Fibroblast of the aortic adventitia (primary cell): ENCODE measurements at places on chromosomes 4 and X. TPM values are rescaled to one million over a fixed set of nuclear protein-coding genes. Genes with fewer than 3 reads are reported as not detected.

DNA sequence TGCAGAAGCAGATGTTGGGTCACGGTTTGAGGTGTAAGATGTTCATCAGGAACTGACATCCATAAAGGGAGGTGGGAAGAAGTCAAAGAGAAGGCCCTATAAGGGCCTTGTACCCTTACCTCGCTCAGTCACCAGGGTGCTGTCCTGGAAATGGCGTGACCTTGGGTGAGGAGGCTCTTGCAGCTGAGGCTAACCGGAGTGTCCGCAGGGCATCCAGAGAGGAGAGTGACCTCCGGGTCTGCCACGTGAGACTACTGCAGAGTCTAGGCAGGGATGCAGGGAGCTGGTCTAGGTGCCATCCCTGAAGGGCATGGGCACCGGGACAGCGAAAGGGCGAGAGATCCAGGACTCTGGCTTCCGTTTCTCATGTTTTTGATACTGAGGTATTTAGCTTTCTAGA, 28.7 kb upstream of the IRAK1 start:
- no peak for DNase-seq

GRCh38 chr4:142265536-142265935, 580.6 kb downstream of the INPP4B start:
- peak; percentile 76 for DNase-seq

Gene TMEM271
- total RNA-seq = not detected in 2 replicates

GRCh38 chr4:151788021-151788420, 27.2 kb upstream of the GATB start:
- no peak for DNase-seq

Gene DCAF12L2
- not detected in 2 replicates for total RNA-seq

DNA sequence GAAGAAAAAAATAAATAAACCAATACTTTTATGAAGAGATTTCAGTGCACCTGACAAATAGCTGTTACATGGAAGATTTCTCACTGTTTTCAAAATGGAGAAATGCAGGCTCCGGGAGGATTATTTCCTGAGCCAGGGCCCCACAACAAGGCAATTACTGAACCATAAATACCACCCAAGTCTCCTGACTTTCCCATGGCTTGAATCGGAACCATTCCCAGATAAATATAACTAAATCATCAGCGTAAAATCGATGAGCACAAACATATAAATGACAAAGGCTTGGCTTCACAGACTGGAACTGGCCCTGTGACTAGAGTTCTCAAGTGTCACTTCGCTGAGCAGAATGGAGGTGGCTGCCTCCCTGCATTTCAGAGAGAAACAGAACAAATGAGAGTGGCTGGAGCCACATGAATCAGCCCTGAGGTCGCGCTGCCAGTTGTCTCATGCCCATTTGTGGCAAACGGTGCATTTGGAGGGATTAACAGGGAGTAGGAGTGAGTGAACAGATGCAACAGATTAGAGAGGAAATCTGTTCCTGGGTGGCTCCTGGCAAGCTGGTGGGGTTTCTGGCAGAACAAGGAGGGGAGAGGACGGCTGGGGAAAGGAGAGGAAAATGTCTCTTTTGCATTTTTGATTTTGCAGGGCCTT, 57.3 kb upstream of the STIM2 start:
- DNase-seq = no peak

DNA sequence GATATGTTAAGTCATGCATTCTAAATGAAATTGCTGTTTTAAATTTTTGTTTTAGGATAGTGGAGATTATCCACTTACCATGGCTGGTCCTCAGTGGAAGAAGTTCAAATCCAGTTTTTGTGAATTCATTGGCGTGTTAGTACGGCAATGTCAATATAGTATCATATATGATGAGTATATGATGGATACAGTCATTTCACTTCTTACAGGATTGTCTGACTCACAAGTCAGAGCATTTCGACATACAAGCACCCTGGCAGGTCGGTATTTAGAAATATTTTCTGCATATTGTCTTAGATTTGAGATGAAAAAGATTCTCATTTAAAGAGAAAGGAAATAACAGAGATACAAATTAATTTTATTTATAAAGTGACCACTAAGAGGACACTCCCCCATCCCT, 83.6 kb downstream of the STAG2 start:
- no peak for DNase-seq

Gene DKK2
- 0.27 and 0.82 TPM in 2 replicates for total RNA-seq

Gene MTNR1A
- not detected in 2 replicates for total RNA-seq

Gene CLGN
- 4.1 and 19.3 TPM in 2 replicates for total RNA-seq

Gene CENPVL2
- total RNA-seq = 0.41 TPM in 1 of 2 replicates, not detected in the other

Gene ASMT
- not detected in 2 replicates for total RNA-seq

- DNase-seq = peak; percentile 50
These were observed 132.4 kb downstream of the CORIN start for GRCh38 chr4:47705326-47705981.

Gene CCNB3
- total RNA-seq = 0.09 and 0.82 TPM in 2 replicates

Gene FRG2
- not detected in 2 replicates for total RNA-seq

GRCh38 chr4:159673221-159673620, 570.3 kb downstream of the RAPGEF2 start:
- no peak for DNase-seq

GRCh38 chr4:84455697-84456096, 43.4 kb downstream of the NKX6-1 start:
- no peak for DNase-seq

DNA sequence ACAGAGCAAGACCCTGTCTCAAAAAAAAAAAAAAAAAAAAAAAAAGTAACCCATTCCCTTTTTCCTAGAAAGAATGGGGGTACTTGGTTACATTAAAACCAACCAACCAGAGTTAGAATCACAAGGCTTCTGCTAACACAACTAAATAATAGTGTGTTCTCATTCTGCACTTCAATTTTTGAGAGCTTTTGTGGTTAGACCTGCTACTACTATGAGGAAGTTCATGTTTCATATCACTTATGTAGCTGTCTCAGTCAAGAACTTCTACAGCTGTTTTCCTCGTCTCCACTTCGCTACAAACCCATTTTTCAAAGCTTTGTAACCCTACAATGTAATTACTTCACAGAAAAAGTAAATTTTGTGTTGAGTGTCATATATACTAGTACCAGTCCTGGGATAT, 58.3 kb downstream of the PDHA2 start:
- DNase-seq = no peak

DNA sequence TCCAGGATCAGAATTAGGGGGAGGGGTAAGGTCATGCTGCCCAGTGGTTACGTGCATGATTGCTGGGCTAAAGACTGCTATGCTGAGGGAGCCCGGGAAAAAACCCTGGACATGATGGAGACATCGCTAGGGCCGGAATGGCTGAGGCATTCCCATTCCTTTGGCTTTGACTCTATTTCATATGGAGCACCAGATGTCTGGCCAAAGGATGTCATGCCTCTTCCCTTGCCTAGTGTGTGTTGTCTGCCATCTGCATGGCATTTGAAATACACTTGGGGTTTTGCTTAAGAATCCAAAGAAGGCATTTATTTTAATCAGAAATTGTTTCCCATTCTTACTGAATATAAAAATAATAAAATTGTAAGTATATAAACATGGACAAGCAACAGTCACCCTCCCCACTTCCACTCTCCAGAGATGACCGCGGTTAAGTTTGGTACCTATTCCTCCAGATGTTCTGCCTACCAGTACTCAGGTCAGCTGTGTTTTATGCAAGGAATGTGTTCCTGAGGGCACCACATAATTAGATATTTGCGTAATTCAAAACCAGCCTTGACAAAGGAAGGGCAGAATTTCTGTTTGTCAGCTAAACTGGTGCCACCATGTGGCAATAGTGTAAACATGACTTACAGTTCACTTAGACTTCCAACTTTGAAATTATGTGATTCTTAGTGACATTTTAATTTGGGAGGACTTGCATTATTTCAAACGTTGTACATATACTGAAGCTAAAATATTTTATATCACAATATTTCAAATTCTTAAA, 105.9 kb downstream of the CT47B1 start:
- DNase-seq = peak; percentile 70

Gene LONRF3
- 1.5 TPM in 1 of 2 replicates, not detected in the other for total RNA-seq

DNA sequence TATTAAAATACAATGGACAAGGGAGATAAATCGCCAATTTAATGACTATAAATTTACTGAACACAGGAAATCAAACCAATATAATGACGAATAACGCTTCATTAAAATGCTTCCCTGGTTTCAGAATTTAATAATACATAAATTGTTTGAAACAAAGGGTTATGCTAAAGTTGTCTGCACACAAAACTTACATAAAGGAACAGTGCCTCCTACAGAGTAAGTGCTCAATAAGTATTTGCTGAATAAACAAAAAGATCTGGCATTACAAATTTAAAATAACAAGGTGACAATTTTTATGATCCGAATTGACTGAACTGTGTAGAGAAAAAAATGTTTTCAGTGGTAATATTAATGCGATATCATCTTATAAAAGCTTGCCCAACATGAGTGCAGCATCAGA, 69.6 kb downstream of the NOCT start:
- peak; percentile 50 for DNase-seq
